ENCODE measurements at places on chromosomes 6 and 20.

GRCh38 chr6:31228476-31228875 is 43.4 kb downstream of the HLA-C start:
- no peak for DNase-seq

- DNase-seq: no peak
These were observed 114.9 kb downstream of the AKAP7 start for GRCh38 chr6:131250122-131250521.

GRCh38 chr6:54072635-54073313 is 38.5 kb upstream of the MLIP start:
- DNase-seq: no peak

DNA sequence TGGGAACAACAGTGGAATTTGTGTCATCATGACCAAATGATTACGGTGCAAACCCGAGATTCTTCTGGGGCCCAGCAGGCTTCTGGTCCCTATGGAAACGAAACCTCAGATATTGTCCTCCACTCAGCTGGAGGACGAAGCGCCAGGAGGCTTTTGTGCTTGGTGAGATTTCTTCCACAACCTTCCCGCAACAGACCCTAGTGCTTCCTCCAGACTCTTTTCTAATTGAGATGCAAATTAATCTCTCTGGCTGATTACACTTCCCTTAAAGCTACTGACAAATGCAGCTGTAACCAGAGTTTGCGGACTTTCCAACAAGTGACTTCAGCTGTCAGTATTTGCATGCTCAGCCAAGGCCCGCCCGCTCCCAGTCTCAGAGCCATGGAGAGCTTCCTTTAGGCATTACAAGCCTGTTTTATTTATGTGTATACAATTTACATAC is 96.0 kb downstream of the INSM1 start:
- DNase-seq: no peak

GRCh38 chr6:63802606-63803206 is 167.1 kb downstream of the PHF3 start:
- DNase-seq: no peak

- no peak for DNase-seq
These were observed 62.2 kb downstream of the SYNJ2 start for GRCh38 chr6:158043586-158044524.

DNA sequence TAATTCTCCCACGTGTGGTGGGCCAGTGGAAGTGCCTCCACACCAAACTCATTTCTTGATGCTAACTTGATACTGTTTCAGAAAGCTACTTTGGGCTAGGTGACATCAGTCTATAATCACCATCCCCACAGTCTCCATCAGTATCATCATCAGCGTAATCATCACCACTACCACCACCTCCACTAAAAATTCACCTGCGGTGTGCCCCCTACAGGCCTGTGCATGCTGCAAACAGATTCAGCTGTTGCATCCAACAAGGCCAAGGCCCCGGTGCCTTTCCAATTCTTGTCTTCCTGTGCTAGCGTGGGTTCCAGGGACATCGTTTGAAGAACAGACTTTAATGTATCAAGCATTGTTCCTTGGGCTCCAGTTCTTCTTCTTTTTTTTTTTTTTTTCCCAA is 201.3 kb upstream of the EXOC2 start:
- no peak for DNase-seq

DNA sequence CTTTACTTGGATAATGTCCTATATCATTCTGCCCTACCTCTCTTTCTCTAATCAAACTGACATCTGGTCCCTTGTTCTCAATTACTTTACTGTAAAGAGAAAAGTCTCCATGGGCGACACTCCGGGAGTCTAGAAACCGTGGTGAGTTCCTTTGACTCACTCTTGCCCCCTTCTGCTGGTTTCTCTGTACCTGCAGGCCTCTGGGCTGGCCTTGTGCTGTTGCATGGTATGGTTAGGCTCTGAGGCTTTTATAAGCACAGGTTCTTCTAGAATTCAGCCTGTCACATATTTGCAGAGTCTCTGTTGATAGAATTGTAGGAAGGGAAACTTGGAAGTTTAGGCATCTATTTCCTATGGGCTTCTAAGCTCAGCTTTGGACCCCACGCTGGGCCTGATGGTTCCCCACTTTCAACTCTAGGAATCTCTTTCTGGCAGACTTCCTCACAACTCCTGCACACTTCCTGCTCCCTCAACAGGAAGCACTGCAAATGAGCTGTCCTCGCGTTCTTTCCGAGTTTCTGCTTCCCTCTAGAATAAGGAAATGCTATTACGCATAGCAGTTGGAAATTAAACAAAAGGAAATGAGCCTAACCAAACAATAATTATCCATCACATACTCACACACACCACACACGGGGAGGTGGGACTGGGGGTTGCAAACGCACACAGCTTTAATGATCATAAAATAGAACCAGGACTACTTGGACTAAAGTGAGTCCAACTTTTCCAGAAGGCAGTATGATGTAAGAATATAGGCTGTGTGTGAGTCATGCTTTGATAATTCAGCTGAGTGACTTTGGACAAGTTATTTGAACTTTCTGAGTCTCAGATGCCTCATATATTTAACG is 683.3 kb downstream of the QKI start:
- no peak for DNase-seq
